ENCODE measurements at places on chromosomes 6 and 20. TPM values are rescaled to one million over a fixed set of nuclear protein-coding genes. Genes with fewer than 3 reads are reported as not detected.
A peak's percentile ranks its signal among the peaks of the same experiment; 100 is the strongest.

The CEP250 gene
- total RNA-seq = 84.5 TPM

- H3K27me3 ChIP-seq = peaks cover 43% of the 10 kb centered on the region
- H3K4me3 ChIP-seq = no peak overlapping the region
- H3K27ac ChIP-seq = no peak overlapping the region
- H3K36me3 ChIP-seq = no peaks in the 10 kb centered on the region
- no peak for DNase-seq
These were observed 5.7 kb upstream of the DEFB129 start for GRCh38 chr20:221258-221830.

GRCh38 chr6:43876602-43877001, 106.6 kb downstream of the VEGFA start:
- H3K36me3 ChIP-seq = no peaks in the 10 kb centered on the region
- H3K27ac ChIP-seq = no peak overlapping the region
- no peaks in the 10 kb centered on the region for H3K4me1 ChIP-seq
- DNase-seq = no peak
- no peak overlapping the region for H3K4me3 ChIP-seq
- H3K27me3 ChIP-seq = peaks cover 9% of the 10 kb centered on the region

DNA sequence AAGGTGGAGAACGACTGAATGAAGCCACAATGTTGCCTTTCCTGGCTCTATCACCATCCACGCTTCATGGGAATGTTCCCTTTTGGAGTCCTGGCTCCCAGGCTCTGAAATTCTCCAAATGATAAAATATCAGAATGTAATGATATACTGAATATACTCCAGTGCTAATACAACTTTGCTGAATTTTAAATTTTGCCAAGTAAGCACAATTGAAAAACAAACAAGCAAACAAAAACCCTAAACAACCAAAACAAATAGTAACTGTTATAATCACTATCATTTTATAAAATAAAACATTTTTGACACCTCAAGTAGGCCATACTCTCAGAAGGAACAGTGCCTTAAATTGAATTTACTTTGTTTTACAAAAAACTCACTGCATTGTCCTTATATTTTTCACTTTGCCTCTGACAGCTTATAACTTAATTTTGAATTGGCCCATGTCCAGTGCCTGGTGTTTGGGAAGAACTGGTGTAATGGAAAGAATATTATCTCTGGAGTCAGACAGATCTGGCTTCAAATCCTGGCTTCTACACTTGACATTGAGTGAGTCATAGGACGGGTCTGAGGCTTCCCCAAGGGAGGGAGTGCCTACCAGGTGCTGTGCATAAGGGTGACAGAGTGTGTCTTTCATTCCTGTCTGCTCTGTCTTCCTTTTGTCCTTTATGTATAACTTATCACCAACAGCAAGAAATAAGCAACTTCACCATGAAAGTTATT, 698.3 kb downstream of the EPM2A start:
- no peak overlapping the region for H3K4me3 ChIP-seq
- no peaks in the 10 kb centered on the region for H3K4me1 ChIP-seq
- DNase-seq = no peak
- peaks cover 14% of the 10 kb centered on the region for H3K27me3 ChIP-seq
- H3K36me3 ChIP-seq = no peaks in the 10 kb centered on the region

- H3K27ac ChIP-seq = peak overlapping the region; percentile 15
- no peak for DNase-seq
- peaks cover 24% of the 10 kb centered on the region for H3K4me1 ChIP-seq
- H3K4me3 ChIP-seq = peak overlapping the region; percentile 35
These were observed 14.0 kb downstream of the HIVEP1 start for GRCh38 chr6:12026120-12026519.

GRCh38 chr6:96194675-96195074, 178.9 kb downstream of the FUT9 start:
- H3K36me3 ChIP-seq = no peaks in the 10 kb centered on the region
- H3K27me3 ChIP-seq = no peaks in the 10 kb centered on the region
- H3K27ac ChIP-seq = no peak overlapping the region
- DNase-seq = no peak

The HLA-DQB2 gene
- not detected for total RNA-seq

- no peak overlapping the region for H3K27ac ChIP-seq
- peaks cover 11% of the 10 kb centered on the region for H3K36me3 ChIP-seq
- no peaks in the 10 kb centered on the region for H3K27me3 ChIP-seq
These were observed 62.9 kb downstream of the SCAND1 start for GRCh38 chr20:35891375-35891774.

DNA sequence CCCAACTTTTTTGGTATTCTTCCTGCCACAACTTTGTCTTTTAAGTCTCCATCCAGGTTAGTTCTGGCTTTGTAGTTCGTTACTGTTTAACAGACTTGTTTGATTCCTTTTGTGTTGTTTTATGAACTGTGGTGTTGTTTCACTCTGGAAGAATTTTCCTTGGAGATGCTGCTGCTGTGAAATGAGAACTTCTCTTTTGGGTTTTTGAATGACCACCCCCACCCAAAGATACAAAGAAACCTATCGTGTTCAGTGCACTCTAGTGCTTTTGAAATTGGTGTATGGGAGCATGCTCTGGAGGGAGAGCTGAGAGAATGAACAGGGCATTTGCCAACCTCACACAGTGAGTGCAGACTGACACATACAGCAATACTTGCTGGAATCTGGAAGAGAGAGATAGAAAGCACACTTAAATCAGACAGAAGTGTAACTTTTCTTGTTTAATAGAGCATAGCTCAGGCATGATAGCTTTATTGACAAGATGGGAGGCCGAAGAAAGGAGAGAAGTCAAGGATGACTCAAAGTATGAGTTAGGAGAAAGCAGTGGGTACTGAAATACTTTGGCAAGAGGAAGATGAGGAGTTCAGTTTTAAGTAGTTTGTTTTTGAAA, 293.1 kb downstream of the SOX4 start:
- H3K4me1 ChIP-seq = peaks cover 3% of the 10 kb centered on the region
- H3K36me3 ChIP-seq = no peaks in the 10 kb centered on the region
- no peak overlapping the region for H3K27ac ChIP-seq
- H3K27me3 ChIP-seq = no peaks in the 10 kb centered on the region
- no peak overlapping the region for H3K4me3 ChIP-seq
- DNase-seq = no peak

The LIN28B gene
- total RNA-seq = not detected

DNA sequence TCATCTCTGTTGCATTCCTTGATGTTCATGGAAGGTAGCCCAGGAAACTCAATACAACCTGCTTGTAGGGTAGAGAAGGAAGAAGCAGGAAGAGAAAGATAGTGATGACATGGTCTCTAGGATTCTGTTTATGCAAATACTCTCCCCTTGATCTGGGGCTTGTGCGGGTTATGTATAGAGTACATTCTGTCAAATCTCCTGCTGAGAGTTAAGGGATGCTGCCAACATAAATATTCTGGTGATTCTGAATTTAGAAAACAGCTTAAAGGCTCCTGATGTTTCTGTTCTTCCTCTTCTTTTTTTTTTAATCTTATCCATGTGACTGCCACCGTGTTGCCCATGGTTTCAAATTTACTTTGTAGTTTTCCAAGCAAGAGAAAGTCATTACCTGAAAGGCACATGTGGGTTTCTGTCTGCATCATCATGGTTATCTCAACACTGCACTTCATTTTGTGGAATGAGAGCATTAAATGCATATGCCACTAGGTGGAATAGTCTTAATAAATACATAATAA, 150.6 kb downstream of the RPS12 start:
- no peak for DNase-seq
- H3K36me3 ChIP-seq = peaks cover 4% of the 10 kb centered on the region
- H3K4me3 ChIP-seq = no peak overlapping the region

Data from activated naive CD8-positive, alpha-beta T cell treated with anti-CD3 and anti-CD28 coated beads, Interleukin-2, amount 10 ng/mL, durations not matched to agents 7 days and 5 days (primary cell).